ENCODE measurements at places on chromosomes 3 and 15. TPM values are rescaled to one million over a fixed set of nuclear protein-coding genes. Genes with fewer than 3 reads are reported as not detected.

SPTSSB gene
- total RNA-seq: not detected

P2RY12 gene
- total RNA-seq: not detected

LEKR1 gene
- total RNA-seq: 1.5 TPM

OCA2 gene
- not detected for total RNA-seq

TTLL13 gene
- total RNA-seq: under 0.01 TPM

GOLGA6L22 gene
- not detected for total RNA-seq

HTR3D gene
- not detected for total RNA-seq

PLSCR2 gene
- total RNA-seq: not detected

CHRD gene
- 0.29 TPM for total RNA-seq

SLC28A2 gene
- not detected for total RNA-seq

PRSS50 gene
- total RNA-seq: not detected

CPB1 gene
- total RNA-seq: 1.1 TPM

GNAT1 gene
- total RNA-seq: not detected

All from osteoblast (primary cell).